ENCODE measurements at places on chromosomes 4 and X. TPM values are rescaled to one million over a fixed set of nuclear protein-coding genes. Genes with fewer than 3 reads are reported as not detected.

Gene NAA15
- total RNA-seq, result 11.3 TPM

Gene IL3RA
- 0.40 TPM for total RNA-seq

Gene SLITRK4
- not detected for total RNA-seq

Gene SLC6A14
- 0.05 TPM for total RNA-seq

Gene TET2
- total RNA-seq, result 6.3 TPM

Gene GAB3
- total RNA-seq, result 0.73 TPM

Gene FAM149A
- 33.4 TPM for total RNA-seq

Gene POU3F4
- not detected for total RNA-seq

Gene NIPAL1
- 11.6 TPM for total RNA-seq

DNA sequence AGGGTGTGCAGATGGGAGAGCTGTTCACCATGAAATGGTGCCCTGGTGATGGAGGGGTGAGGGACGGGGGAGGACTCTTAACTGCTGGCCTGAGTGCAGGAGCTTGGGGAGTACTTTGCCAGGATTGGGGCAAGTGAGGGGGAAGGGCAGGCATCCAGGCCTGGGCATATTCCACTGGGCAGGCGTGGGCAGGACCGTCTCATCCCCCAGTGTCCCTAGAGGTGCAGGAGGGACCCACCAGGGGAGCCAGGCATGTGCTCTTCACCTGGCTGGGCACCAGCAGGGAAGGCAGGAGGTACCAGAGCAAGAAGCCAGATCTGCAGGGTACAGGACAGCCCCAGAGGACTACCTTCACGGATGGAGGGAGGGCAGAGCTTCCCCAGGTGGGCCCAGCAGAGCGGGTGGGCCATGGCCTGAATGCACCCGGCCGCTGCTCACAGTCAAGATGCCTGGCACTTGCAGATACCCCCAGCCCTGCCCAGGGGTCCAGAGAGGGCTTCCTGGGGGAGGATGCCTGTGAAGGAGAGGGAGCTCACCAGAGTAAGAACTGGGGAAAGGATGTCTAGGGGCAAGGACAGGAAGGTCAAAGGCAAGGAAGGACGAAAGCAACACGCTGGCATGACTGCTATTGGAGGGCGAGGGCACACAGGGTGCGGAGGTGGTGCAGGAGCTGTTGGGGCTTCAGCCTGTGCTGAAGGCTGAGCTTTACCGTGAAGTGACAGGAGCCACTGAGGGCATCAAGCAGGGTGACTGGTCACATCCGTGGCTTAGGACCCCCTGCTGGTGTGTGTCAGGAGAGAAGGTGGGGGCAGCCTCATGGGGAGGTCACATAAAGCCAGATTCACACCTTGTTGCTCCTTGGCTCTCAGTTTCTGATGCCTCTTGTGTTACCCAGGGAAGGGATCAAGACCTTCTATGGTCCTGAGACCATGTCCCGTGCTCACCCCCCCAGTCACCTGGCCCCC, 68.2 kb upstream of the NKX1-1 start:
- peak; percentile 40 for DNase-seq

GRCh38 chr4:145694929-145695328, 15.0 kb downstream of the C4orf51 start:
- DNase-seq, result no peak

DNA sequence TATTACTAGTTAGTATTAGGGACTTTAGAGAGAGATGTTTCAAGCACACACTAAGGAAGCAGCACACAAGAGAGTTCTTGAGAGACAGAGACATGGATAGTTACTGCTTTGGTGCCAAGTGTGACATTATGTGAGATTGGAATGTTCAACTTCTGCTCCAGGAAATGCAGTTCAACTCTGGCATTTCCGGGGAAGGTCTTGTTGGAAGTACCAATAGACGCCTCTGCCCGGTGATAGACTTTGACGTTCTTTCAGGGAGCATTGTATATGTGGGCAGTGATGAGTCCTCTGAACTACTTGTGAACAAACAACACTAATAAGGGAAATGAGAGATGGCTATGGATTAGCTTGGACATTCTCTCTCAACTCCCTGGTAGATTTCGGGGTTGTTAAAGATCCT, 638.1 kb upstream of the BOD1L1 start:
- no peak for DNase-seq

DNA sequence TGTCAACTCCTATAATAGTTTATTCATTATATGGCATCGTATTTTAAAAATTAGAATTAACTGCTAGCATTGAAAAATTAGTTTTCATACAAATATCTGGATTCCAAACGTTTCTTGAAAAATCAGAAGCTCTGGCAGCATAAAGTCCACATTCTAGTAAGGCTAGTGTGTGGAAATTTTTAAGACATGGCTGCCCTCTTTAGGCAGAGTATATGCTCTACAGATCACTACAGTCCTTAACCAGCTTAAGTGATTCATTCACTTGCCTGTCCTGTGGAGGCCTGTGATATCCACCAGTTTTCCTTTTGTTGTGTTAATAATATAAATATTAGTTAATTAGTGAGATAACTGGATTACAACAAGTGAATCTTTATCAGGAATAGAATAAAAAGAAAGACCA, 287.2 kb downstream of the OPHN1 start:
- DNase-seq, result no peak

DNA sequence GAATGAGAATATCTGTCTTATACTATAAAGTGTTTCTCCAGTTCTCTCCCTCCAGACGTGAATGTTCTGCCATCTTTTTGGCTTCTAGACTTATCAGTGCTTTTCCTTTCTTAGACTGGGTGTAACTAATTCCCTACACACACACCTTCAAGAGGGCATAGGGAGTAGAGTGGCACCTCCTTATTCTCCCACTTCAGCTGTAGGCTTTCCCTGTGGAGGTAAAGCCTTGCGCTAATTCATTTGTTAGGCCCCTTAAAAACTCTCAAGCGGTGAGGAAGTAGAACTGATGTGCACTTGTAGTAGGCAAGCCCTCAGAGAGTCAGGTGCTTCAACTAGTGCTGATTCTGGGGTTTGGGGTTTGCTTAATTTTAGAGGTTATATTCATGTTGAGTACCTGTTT, 10.0 kb downstream of the KLHL2 start:
- no peak for DNase-seq

DNA sequence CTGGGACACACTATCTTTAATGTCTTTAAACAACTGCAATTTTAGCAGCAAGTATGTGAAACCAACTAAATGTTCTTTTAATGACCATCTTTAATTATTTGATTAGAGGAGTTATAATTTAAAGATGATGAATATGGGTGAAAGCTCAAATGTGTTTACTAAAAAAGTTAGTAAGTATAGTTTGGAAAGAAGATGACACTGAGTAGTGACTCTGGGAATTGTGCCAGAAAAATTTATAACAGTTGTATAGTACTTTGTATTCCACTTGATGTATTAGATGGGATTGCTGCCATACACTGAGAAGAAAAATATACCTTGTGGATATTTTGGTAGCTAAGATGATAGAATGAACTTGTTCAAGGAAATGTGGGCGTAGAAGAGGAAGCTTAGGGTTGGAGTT, 19.5 kb upstream of the PACRGL start:
- no peak for DNase-seq

DNA sequence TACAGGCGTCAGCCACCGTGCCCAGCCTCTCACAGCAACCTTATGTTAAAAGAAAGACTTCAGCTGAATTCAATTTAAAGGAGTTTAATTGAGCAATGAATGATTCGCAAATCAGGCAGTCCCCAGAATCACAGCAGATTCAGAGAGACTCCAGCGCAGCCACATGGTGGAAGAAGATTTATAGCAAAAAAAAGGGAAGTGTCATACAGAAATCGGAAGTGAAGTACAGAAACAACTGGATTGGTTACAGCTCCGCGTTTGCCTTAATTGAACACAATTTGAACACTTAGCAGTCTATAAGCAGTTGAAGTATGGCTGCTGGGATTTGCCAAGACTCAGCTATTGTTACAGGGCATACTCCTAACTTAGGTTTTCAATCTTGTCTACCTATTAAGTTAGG, 19.8 kb downstream of the CENPVL3 start:
- DNase-seq, result no peak

DNA sequence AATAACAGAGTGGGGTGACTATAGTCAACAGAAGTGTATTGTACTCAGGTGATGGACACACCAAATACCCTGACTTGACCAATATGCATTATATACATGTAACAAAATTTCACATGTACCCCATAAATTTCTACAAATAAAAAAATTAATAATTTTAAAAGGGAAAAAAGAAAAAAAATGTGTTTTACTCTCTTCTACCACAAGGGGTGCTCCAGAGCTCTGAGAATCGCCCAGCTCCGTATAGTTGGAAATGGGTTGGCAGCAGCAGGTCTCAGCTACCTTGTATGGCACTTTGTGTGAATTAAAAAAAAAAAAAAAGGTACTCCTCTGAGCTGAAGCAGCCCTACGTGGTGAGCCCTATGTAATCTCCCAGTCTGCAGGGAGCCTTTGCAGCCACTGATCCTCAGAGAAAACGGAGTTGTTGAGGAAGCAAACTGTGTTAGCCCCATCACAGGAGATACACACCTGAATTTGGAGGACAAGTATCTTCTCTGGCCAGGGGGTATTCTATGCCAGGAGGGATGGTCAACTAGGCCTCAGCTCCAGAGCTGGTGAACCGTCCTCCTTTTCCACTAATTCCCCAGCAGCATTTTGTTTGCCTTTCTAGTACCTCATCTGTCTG, 17.2 kb upstream of the POLA1 start:
- DNase-seq, result no peak

GRCh38 chrX:70434352-70434866, 10.2 kb upstream of the DLG3 start:
- DNase-seq, result peak; percentile 80

- no peak for DNase-seq
Measured at GRCh38 chr4:88821522-88821921, 123.9 kb upstream of the NAP1L5 start.

- peak; percentile 83 for DNase-seq
Measured at GRCh38 chrX:107718156-107718621, 57.4 kb downstream of the TSC22D3 start.

DNA sequence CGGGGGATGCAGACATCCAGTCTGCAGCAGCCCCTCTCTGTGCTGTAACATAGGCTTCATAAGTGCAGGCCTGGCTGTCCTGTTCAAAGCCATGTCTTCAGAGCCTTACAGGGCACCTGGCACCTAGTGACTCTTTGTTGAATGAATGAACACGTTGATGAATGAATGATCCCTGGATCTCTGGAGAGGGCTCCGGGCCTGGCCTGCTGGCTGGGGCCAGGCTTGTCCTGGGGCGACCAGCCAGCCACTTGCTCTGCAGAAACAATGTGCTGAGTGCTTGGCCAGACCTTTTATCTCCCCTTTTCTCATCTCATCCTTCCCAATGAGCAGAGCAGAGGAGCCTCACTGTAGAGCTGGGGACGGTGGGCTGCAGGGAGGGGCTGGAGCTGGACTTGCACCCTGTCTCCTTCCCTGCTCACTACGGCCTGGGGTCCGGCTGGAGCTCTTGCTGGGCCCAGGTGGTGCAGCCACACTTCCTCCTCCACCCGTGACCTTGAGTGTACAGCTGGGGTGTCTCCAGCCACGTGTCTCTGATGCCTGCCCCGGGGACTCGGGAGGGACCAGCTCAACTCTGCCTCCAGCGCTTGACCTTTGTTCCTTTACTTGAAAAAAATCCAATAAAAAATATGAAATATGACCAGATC, 77.9 kb downstream of the PSAPL1 start:
- no peak for DNase-seq

GRCh38 chrX:31715675-31716074, 643.8 kb upstream of the FTHL17 start:
- DNase-seq, result no peak

- no peak for DNase-seq
Measured at GRCh38 chr4:157265281-157265680, 44.8 kb downstream of the GRIA2 start.

GRCh38 chr4:140053185-140053584, 100.8 kb downstream of the MAML3 start:
- no peak for DNase-seq

DNA sequence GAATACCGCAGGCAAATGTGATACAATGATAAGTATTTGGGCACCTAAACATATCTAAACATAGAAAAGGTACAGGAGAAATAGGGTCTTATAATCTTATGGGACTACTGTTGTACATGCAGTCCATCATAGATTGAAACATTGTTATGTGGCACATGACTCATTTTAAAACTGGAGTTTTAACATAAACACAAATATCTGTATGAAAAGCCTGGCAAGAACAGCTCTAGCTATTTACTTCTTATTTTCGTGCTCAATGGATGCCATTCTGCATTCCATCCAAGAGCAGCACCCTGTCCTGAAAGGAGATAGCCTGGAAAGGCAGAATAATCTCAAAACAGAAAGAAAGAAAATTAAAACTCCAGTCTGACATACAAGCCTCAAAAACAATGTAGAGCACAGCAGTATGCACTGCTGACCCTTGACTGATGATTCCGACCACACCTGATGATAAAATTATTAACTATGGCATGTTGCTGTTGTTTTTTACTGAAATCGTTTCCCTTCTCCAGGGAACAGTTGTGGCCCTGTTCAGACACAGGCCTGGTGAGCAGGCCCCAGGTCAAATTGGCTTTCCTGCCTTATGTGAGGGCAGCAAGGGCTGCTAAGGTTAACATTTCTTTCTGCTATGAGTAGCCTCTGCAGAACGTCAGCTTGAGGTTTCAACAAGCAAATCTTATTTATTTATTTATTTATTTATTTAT, 152.7 kb downstream of the APBB2 start:
- DNase-seq, result no peak

- no peak for DNase-seq
Measured at GRCh38 chr4:185799442-185799841, 12.6 kb downstream of the SORBS2 start.

GRCh38 chrX:41796577-41796976, 72.6 kb downstream of the GPR82 start:
- DNase-seq, result no peak

- DNase-seq, result no peak
Measured at GRCh38 chr4:146472404-146472803, 49.3 kb downstream of the SLC10A7 start.

DNA sequence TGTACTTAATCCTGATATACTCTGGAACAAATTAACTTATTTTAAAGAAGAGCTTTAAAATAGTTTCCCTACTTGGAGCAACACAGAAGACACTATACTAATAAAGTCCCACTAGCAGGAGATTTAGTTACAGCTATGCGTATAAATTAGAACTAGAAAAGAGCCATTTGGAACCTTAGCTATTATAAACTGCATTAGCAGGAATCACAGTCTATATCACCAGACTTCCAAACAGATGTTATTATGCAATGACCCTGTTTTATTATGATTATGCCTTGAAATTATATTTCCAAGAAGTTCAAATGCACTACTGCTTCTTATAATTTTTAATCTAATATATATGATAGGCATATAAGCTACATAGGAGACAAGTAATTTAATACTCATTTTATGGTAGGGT, 95.5 kb upstream of the WDR44 start:
- no peak for DNase-seq

DNA sequence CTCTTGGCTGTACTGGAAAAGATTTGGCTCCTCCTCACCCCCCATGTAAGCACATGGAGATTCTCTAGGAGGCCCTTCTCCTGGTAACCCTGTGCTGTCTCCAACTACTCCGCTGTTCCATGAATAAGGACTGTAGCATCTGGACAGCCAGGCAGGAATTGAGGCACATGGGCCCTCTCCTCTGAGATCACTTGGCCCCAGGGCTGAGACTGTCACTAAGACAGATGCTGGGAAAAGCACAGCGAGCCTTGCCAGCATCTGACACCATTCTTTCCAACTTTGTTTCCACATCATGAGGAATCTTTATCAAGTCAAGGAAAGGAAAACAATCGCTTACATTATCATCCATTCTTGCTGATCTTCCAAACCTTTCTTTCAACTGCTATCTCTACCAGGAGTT, 222.6 kb upstream of the INTU start:
- DNase-seq, result no peak

GRCh38 chr4:161990721-161991120, 173.1 kb downstream of the FSTL5 start:
- no peak for DNase-seq

GRCh38 chr4:182863501-182863900, 53.7 kb downstream of the DCTD start:
- DNase-seq, result no peak

Data from left lobe of liver (tissue), 2 donors.